Choroid plexus epithelial cell (primary cell): ENCODE measurements at places on chromosomes 1 and 21.
A peak's percentile ranks its signal among the peaks of the same experiment; 100 is the strongest.

- peak; percentile 85 for DNase-seq
Measured at GRCh38 chr1:178060789-178061556, 32.9 kb upstream of the RASAL2 start.

- no peak for DNase-seq
Measured at GRCh38 chr1:115975569-115976061, 698 bp upstream of the SLC22A15 start.

GRCh38 chr1:75953461-75953860 is 21.3 kb upstream of the ASB17 start:
- no peak for DNase-seq

- DNase-seq = peak; percentile 75
Measured at GRCh38 chr1:246753670-246754535, 29.7 kb downstream of the SCCPDH start.

- DNase-seq = no peak
Measured at GRCh38 chr21:18294100-18294499, 49.5 kb downstream of the CHODL start.

DNA sequence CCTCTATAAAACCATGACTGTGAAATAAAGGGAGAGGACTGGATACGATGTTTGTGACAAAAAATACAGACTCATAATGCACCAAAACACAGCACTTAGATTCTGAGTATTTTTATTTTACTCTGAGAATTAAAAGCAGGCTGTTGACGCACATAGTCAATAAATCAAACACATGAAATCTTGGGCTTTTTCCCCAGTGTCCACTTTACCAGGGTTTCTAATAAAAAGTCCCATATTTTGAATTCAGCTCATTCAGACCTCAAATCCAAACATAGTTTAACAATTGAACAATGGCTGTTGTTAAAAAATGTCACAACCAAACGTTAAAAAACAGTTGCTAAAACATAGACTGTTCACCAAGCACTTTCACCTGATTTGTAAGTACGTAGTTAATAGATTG is 553.4 kb downstream of the LTN1 start:
- DNase-seq = no peak

GRCh38 chr21:44337449-44337848 is 1.7 kb downstream of the CFAP410 start:
- peak; percentile 22 for DNase-seq
